ENCODE measurements at places on chromosomes 3 and 15.

DNA sequence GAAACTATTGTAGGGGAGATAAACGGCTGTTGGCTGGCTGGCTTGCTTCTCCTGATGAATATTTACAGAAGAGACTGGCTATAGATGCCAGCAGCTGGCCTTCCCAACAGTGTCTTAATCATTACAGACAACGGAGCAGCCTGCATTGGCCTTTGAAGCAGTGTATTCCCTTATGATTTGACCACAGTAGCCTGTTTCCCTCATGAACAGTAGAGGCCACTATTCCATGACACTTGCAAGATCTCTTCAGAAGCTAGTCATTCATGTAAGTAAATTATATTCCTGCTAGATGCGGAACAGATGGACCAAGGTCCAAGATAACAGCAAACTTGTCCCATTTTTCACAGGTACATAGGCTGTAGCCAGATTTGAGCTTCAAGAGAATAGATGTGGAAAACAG lies 47.3 kb downstream of the TMCO5A start:
- no peak for DNase-seq

DNA sequence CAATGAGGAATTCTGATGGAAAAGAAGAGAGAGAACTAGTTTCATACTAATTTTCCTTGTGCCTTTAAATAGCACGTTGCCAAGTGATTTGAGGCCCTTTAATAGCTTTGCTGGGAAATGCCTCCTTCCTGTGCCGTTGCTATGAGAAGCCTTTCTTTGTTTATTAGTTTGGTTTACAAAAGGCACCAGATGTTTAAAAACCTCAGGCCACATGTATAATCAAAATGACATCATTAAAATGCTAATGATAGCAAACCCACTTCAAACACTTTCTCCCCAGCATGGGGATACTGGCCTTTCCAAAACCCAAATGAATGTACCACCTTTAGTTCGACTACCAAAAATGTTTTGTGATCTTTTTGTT lies 50.0 kb upstream of the TBC1D23 start:
- DNase-seq, result no peak

GRCh38 chr3:10806006-10806405 lies 10.0 kb upstream of the SLC6A11 start:
- DNase-seq, result no peak

DNA sequence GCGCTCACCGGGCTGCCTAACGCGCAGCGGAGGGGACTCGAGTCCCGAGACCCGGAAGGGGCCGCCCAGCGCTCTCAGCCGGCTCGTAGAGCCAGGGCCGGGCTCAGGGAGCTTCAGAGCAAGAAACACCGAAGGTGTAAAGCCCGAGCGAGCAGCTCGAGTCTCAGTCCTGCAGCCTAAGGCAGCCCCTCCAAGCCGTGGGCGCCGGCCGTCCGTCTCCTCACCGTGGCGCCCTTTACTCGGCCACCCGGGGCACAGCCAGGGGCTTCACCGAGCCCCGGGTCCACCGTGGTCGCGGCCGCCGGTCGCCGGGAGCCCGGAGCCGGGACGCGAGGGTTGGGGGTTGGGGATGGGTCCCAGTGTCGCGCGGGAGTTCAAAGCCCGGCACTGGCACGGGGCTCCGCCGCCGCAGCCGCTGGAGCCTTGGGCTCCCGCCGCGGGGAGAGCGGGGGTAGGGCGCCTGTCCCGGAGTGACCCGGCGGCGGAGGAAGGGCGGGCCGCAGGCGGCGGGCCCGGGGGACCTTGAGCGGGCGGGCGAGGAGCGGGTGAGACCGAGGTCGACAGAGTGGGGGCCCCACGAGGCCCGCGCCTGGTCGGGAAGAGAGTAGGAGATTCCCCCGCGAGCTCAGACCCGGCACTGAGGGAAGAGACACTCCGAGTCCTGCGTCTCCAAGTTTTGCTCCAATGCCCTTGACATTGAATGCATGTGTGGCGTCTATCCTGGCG lies 26.9 kb upstream of the THRB start:
- no peak for DNase-seq

DNA sequence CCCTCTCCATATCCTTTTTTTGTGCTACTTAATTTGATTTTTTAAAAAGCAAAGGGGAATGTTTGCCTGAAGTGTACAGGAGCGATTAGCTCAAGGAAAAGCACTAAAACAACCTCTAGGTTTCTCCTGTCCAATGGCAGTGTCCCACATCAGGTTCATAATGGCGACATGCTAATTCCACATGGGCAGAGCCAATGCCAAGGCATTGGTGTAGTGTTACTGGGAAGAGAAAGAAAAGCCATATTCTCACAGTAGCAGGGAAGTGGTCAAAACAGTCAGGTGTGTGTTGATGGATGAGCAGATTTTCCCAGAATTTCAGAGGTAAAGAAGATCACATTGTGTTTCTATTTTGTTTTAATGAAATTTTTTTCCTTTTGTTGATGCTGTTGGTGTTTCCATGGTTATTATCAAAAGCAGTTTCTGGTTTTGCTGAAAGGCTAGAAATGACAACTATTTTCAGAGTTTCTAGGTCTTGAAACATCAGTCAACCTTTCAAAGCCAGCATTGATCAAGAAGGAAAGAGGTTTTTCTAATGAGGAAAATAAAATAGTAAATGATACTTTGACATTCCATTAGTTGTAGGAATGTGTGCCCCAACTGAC lies 65.2 kb downstream of the FNDC3B start:
- DNase-seq, result no peak

Measured in stimulated activated naive CD4-positive, alpha-beta T cell treated with Interleukin-2 at 50 U/mL for 16 hours (primary cell).